ENCODE measurements at places on chromosomes 12 and 14.

DNA sequence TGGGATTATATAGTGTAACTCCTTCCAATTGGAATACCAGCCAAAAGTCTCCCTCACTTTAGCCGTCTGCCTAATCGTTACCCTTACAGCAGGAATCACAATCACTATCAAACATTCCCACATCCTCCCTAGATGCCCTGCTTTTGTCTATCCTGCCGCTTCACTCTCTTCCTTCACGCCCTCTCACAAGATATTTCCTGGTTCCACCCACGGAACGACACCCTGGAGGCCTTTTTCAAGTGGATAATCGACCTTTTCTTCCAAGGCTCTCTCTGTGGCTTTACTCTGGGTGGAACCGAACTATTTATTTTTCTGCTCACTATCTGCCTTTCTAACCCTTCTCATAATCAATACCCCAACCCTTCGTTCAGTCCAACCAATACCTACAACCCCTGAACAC, 58.9 kb downstream of the MOK start:
- no peak for DNase-seq

DNA sequence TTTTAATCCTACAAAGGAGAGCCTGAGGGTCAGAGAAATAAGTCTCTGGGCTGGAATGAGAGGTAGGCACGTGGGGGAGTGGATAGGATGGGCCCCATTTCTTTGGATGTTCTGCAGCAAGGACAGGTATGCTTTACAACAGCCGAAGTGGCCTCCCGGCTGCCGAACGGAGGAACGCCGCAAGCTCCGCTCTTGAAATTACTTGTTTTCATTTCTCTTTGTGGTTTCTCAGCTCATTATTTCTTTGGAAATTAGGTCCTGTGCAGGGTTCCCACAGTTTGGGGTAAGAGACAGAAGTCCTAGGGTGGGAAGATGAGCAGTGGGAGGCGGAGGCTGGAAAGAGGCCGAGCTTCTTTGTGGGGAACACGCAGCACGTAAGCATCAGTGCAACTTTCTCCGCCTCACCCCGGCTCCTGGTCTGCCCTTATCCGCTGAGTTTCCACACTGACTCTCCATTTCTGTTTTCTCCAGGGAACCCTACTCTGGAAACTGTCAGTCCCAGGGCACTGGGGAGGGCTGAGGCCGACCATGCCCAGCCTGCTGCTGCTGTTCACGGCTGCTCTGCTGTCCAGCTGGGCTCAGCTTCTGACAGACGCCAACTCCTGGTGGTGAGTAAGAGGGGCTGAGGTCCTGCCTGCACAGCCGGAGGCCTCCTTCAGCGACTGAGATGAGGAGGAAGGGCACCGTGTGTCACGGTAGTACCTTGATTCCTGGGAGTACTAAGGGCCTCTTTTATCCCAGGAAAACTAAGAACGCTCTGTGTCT, 2.0 kb downstream of the WNT5B start:
- no peak for DNase-seq

GRCh38 chr12:96303653-96304052, 96.6 kb downstream of the CDK17 start:
- DNase-seq: no peak

GRCh38 chr12:26026713-26027112, 68.2 kb downstream of the RASSF8 start:
- DNase-seq: no peak

- no peak for DNase-seq
These were observed 1.8 kb downstream of the OAS1 start for GRCh38 chr12:112908548-112908947.

GRCh38 chr12:51906430-51907082, 748 bp upstream of the ACVRL1 start:
- DNase-seq: no peak

GRCh38 chr14:72613231-72613974, 280.5 kb downstream of the DPF3 start:
- DNase-seq: peak; percentile 2

GRCh38 chr12:40145896-40146295, 40.0 kb upstream of the SLC2A13 start:
- DNase-seq: no peak

DNA sequence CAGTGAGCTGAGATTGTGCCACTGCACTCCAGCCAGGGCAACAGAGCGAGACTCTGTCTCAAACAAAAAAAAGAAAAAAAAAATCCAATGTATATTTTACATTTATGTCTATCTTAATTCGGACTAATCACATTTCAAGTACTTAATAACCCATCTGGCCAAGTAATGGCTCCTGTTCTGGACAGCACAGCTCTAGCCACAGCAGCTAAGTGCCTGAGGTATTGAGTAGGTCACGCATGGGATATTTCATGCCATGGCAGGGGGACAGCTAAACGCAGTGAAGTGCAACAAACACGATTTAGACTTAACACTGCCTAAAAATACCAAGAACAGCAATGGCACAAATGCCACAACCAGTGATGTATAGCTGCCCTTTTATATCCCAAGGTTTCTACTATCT, 8.0 kb downstream of the BAZ1A start:
- DNase-seq: no peak

DNA sequence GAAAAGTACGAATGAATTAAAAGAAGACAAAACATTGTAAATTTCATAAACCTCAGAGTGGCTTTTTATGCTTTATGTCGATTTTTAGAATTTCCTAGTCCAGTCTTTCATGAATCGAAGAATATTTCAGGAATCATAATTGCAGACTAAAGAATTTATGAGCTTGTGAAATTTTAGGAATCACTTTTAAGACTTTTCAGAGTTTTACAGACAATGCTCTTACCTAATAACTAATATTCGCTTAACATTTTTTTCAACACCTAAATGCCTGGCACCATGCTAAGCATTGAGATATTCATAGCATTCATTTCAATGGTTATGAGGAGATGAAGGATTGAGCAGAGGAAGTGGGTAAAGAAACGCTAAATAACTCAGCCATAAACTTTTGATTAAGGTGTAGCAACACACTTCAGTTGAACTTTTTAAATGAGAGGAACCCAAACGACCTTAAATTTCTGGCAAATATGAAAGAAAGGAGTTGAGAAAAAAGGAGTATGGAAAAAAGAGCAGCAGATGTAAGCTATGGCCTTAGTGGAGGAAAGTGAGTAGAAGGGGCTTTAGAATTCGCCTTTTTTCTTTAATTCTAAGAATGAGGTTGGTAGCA, 739 bp upstream of the USP44 start:
- no peak for DNase-seq

DNA sequence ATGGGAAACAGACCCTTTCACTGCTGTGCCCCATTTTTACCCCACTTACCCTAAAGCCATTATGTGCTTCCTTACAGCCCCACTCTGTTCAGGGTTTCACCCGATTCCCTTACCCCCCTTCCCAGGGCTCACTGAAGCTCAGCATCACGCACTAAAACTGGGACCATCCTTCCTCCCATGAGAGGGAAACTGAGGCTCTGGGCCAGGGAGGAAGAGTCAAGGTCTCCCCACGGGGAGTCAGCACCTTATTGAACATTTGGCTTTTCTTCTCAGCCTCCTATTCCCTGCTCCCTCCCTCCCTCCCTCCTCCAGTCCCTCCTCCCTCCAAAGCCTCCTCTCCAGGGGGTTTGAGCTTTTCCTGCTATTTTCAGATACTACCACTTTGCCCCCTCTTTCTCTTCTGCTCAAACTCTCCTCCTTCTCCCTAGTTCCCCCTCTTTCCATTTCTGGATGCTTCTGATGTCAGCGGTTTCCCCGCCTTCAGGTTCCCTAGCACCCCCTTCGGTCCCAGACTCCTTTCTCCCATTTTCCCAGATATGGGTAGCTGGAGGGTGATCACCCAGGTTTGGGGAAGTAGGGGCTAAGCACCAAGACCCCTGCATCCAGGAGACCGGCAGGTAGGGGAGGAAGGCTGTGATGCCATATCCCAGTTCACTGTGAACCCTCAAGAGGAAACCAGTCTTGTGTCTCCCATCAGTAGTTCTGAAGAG, 960 bp downstream of the GPR162 start:
- DNase-seq: no peak

- no peak for DNase-seq
These were observed at the start of gene NKX2-1 for GRCh38 chr14:36519431-36520321. NKX2-1 (minus strand) TSS chr14:36520232; CDS start chr14:36520129, 103 bp downstream.

GRCh38 chr12:103560604-103561101, 26.4 kb upstream of the STAB2 start:
- no peak for DNase-seq

DNA sequence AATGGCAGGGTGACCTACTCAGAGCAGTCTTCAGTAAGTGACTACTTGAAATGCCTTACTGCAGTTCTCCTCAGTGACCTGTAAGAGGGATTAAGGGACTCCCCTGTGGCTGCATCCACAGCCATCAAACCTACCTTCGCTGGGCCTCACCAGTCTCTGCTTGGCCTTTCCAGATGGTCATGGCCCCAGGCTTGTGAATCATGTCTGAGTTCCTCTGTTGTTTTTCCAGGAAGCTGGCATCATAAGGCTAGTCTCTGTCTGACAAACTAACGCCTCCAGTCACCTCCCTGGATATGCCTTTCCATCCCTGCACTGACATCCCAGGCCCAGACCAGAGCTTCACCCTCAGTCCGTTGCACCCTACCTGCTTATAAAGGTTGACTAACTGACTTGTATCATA, 14.0 kb downstream of the RNASE2 start:
- no peak for DNase-seq

- no peak for DNase-seq
These were observed 94.1 kb downstream of the MSRB3 start for GRCh38 chr12:65372574-65372973.

DNA sequence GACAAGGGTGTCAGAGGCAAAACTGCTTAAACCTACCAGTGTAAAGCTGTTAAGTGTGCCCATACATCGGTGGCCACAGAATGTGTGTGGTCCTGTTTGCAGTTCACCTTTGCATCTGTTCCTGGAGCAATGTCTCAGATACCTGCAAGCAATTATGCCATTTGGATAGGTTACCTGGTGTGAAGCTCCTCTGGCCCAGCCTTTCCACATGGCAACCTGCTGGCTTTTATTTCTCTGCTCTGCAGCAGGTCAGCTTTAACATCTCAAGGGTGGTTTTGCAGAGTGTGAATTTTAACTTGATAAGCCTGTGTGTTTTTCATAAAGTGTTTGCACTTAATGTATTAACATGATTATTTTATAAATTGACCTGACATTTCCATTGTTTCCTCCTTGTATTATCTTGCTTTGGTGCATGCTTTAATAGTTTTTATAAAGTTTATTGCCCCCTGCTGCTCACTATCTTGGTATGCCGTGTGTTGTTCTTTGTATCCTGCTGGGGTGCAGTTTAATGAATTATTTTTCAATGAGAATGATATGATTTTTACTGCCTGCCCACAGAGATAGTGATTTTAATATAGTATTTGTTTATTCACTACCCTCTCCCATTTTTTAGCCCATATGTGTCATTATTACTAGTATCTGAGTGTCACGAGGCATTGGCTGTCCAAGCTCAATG, 403.8 kb downstream of the NPAS3 start:
- no peak for DNase-seq

GRCh38 chr12:105485921-105486320, 155.4 kb downstream of the C12orf75 start:
- DNase-seq: no peak

DNA sequence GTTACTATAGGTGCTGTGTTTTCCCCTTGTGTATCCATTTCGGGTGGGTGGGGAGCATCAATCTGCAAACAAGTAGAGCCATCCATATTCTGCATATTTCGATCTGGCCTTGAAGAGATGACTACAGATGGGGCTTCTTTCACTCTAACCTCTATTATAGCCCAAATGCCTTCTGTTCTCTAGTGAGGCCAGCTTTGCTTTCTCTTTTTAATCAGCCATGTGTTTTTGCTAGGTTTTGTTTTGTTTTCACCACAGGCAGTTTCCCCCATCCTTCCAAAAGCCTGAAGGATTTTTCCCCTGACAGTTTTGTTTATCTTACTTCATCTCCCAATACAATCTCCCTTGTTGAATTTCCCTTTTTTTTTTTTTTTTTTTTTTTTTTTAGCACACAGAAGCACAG, 224.1 kb downstream of the BTG1 start:
- DNase-seq: no peak

DNA sequence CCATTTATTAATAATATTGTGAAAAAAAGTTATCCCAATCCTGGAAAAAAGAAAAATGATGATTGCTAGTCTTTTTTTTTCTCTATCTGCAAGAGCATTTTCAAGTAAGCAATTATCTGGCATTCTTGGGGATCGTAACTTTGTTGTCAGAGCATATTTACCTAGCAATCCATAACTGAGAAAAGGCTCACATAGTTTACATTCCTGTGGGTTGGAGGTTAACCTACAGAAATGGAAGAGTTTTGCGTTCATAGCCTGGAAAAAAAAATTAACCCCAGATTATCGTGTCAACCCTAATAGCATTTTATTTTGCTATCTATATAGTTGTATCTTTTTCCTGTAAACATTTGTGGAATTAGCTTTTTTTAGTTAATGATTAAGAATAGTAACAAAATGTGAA, 292.3 kb downstream of the DAD1 start:
- DNase-seq: no peak

DNA sequence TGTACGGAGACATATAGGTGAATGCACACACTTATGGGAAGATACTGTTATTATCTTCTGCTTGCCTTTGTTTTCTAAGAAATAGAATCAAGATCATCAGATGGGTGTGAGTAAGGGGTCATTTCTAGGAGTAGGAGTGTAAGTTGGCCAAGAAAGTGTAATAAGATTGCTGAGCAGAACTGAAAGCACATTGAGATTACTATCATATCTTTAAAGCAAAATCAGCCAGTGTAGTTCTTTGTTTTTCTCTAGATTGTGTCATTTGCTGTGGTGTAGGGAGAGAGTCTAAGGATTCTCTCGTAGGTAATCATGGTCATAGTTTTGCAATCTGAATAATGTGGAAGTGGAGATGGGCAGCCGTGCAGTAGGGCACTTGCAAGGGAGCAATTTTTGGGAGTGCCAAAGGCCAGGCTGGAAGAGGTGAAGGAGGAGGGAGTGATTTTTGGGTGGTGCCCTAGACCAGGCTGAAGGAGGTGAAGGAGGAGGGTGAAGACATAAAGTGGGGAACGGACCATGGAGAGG, 131.6 kb downstream of the RGS6 start:
- DNase-seq: no peak

GRCh38 chr12:67712011-67712410, 63.5 kb downstream of the DYRK2 start:
- DNase-seq: no peak

- no peak for DNase-seq
These were observed 28.0 kb upstream of the OSBPL8 start for GRCh38 chr12:76587428-76588178.

GRCh38 chr14:23047034-23047634, 5.1 kb downstream of the PSMB11 start:
- no peak for DNase-seq

GRCh38 chr12:71972441-71973074, 33.9 kb downstream of the TPH2 start:
- DNase-seq: no peak

GRCh38 chr14:81062816-81063215, 107.4 kb downstream of the TSHR start:
- DNase-seq: peak; percentile 35

- DNase-seq: no peak
These were observed 1.2 kb downstream of the GPR84 start for GRCh38 chr12:54363047-54363446.

GRCh38 chr12:110531741-110532333, 29.7 kb downstream of the RAD9B start:
- DNase-seq: no peak

Measured in DND-41 (cell line).